ENCODE measurements at places on chromosomes 4 and X. TPM values are rescaled to one million over a fixed set of nuclear protein-coding genes. Genes with fewer than 3 reads are reported as not detected.

- no peaks in the 10 kb centered on the region for H3K4me1 ChIP-seq
- H3K4me3 ChIP-seq = no peak overlapping the region
- DNase-seq = no peak
- no peaks in the 10 kb centered on the region for H3K36me3 ChIP-seq
- H3K27ac ChIP-seq = no peak overlapping the region
Observed at GRCh38 chr4:80307183-80307735, 28.3 kb upstream of the CFAP299 start.

DNA sequence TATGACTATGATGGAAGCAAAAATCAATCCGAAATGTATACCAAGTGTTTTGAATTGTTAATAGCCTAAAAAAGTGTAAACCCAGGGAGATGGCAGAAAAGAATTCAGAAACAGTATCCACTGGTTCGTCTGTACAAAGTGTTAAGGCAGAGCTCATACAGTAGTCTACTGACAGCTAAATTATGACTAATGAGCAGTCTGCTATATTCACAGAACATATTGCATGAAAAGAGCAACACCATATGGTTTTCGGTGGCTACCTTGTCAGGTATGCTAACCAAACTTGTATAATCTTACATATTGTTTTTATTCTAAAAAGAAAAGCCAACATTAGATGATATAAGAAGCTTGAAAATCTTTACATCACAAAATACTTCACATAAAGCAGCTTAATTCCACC is 18.5 kb downstream of the EPHA5 start:
- no peak overlapping the region for H3K4me3 ChIP-seq
- H3K27me3 ChIP-seq = no peaks in the 10 kb centered on the region
- DNase-seq = no peak
- no peaks in the 10 kb centered on the region for H3K36me3 ChIP-seq

Gene STS
- 7.8 TPM for total RNA-seq

GRCh38 chr4:61532336-61533000 is 332.3 kb downstream of the ADGRL3 start:
- H3K27me3 ChIP-seq = no peaks in the 10 kb centered on the region
- DNase-seq = no peak
- no peak overlapping the region for H3K27ac ChIP-seq
- H3K4me3 ChIP-seq = peak overlapping the region; percentile 48
- H3K36me3 ChIP-seq = no peaks in the 10 kb centered on the region
- no peaks in the 10 kb centered on the region for H3K4me1 ChIP-seq

DNA sequence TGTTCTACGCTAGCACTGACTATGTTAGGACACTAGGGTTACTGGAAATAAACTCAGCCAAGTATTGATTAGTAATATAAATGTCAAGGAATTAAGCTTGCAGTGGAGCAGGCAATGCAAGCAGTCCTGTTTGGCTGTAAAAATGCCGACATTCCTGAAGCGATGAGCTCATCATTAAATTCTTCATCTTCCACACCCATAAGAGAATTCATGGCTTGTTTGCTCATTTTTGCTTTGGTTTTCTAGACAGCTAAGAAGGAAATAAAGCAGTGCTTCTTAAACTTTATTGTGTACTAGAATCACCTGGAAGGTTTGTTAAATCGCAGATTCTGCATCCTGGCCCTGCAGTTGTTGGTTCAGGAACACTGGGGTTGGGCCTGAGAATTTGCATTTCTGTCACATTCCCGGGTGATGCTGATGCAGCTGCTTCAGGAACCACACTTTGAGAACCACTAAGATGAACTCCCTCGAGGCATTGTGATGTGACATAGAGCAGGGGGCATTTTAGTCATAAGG is 17.8 kb downstream of the ANXA3 start:
- no peak for DNase-seq
- peaks cover 20% of the 10 kb centered on the region for H3K4me1 ChIP-seq
- peak overlapping the region; percentile 0 for H3K4me3 ChIP-seq
- H3K36me3 ChIP-seq = no peaks in the 10 kb centered on the region

- no peak overlapping the region for H3K27ac ChIP-seq
- H3K4me3 ChIP-seq = no peak overlapping the region
- no peak for DNase-seq
- no peaks in the 10 kb centered on the region for H3K27me3 ChIP-seq
Observed at GRCh38 chr4:70681704-70682103, 6.6 kb upstream of the UTP3 start.

Gene SERTM2
- not detected for total RNA-seq

GRCh38 chr4:150379454-150379853 is 202.5 kb upstream of the MAB21L2 start:
- H3K36me3 ChIP-seq = no peaks in the 10 kb centered on the region
- no peaks in the 10 kb centered on the region for H3K27me3 ChIP-seq
- no peaks in the 10 kb centered on the region for H3K4me1 ChIP-seq
- DNase-seq = no peak

Gene ESX1
- total RNA-seq = not detected

Gene ATP8A1
- total RNA-seq = 15.2 TPM

DNA sequence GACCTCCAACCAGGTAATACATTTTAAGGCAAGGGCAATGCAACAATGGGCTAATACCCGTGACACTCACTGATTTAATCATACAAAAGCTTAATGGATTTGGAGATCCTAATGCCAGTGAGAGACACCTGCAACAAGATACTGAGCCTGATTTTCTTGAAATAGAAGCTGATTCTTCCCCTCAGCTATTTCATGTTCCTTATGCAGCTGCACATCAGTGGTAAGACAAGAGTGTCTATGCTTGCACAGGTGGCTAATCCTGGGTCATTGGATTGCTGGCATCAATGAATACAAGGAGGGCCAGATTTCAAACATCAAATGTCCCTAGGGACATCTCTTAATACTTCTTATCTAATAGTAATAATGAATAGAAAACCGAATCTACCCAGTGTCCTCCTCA is 139.7 kb downstream of the PPARGC1A start:
- no peaks in the 10 kb centered on the region for H3K4me1 ChIP-seq
- no peaks in the 10 kb centered on the region for H3K36me3 ChIP-seq
- H3K27me3 ChIP-seq = no peaks in the 10 kb centered on the region

Gene ADRA2C
- total RNA-seq = 232 TPM

- H3K27me3 ChIP-seq = no peaks in the 10 kb centered on the region
- no peaks in the 10 kb centered on the region for H3K4me1 ChIP-seq
- H3K36me3 ChIP-seq = no peaks in the 10 kb centered on the region
- no peak for DNase-seq
- H3K27ac ChIP-seq = no peak overlapping the region
- H3K4me3 ChIP-seq = no peak overlapping the region
Observed at GRCh38 chr4:47715716-47716416, 122.0 kb downstream of the CORIN start.

DNA sequence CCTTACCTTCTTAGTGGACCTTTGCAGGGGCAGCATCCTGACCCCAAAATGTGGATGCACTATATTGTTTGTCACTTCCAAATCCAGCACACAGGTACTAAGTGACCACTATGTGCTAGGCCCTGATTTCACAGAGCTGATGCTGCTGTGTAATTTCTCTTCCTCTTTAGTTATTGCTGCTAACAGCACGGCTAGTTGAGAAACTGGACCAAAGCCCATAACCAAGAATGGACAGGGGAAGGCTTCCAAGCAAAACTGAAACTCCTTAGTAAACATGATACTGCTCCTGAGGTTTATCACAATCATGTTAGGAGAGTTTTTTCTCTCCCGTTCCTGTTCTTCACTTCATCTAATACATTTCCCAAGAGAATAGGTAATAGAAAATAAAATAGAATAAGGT is 172.9 kb upstream of the TTC29 start:
- no peaks in the 10 kb centered on the region for H3K36me3 ChIP-seq
- no peak overlapping the region for H3K27ac ChIP-seq
- no peaks in the 10 kb centered on the region for H3K27me3 ChIP-seq
- H3K4me3 ChIP-seq = no peak overlapping the region
- peaks cover 20% of the 10 kb centered on the region for H3K4me1 ChIP-seq

DNA sequence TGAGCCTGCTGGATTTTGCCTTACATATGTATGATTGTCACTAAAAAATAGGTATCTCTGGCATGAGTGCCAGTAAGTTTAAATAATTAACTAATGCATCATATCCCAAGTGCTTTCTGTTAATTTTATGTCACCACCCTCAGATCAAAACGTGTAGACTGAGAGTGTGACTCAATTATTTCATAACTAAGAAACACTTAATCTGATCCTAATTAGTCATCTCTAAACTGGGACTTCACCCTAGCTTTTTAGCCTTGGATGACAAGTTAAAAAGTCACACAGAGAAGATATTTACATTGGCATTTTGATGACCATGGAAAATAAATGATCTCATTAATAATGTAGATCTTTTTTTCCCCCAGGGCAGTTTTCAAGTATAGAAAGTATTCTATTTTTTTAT is 23.1 kb upstream of the SLC6A14 start:
- no peaks in the 10 kb centered on the region for H3K4me1 ChIP-seq
- H3K36me3 ChIP-seq = no peaks in the 10 kb centered on the region
- H3K27ac ChIP-seq = no peak overlapping the region
- H3K27me3 ChIP-seq = no peaks in the 10 kb centered on the region

Gene MAPK10
- total RNA-seq = 28.8 TPM

DNA sequence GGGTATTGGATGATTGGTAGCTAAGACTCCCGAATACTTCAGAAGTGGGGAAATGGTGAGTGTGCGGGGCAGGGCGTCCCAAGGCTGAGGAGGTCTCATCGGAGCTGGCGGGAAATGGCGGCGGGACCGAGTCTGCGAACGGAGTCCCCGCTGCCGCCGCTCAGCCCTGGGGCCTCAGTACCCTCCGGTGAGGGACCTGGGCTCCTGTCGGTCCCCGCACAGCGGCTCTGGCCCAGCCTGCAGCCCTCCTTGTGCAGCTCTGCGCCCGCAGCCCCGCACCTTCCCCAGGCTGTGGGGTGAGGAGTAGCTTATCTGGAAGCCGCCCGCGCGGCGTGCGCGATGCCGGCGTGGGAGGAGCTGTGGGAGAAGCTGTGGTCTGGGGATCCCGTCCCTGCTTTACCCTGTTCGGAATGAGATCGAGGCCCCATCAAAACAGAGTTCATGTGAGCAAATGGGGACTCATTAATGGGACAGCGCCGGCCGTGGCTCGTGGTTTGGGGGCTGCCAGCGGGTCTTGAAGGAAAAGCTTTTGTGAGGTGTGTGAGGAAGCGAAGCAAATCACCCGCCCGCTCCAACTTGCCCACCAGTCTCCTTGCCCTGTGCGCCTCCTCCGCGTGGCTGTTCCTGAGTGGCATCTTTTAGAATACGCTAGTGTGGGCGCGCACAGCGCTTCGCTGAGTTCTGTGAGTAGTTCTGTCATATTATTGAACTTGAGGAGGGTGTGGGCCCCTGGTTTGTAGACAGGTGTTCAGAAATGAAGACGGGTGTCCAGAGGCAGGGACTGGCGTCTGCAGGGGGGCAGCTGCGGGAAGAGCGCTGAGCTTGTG is 531 bp downstream of the ZNF141 start:
- H3K27me3 ChIP-seq = no peaks in the 10 kb centered on the region
- H3K4me1 ChIP-seq = peaks cover 21% of the 10 kb centered on the region

Gene AKAP4
- not detected for total RNA-seq

Gene GUCY1B1
- total RNA-seq = 34.1 TPM

Gene VAMP7
- total RNA-seq = 29.2 TPM

Gene NWD2
- not detected for total RNA-seq

DNA sequence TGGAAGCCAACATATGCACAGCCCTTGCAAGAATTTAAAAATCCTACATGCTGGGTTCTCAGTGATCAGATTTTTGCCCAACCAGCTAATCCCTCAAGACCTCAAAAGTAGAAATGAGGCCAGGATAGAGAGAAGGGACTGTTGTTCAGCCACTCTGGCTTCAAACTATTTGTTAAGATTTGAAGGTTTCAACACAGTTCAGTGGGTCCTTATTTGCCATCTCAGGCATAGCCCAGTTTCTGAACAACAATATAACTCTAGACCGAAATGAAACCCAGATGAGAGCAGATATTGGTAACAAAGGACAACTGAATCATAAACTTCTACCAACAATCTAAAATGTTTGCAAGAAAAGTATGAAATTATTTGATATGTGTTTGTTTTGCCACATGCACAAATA is 237.3 kb downstream of the NR3C2 start:
- no peaks in the 10 kb centered on the region for H3K27me3 ChIP-seq
- no peak overlapping the region for H3K27ac ChIP-seq
- no peak for DNase-seq
- no peaks in the 10 kb centered on the region for H3K4me1 ChIP-seq

DNA sequence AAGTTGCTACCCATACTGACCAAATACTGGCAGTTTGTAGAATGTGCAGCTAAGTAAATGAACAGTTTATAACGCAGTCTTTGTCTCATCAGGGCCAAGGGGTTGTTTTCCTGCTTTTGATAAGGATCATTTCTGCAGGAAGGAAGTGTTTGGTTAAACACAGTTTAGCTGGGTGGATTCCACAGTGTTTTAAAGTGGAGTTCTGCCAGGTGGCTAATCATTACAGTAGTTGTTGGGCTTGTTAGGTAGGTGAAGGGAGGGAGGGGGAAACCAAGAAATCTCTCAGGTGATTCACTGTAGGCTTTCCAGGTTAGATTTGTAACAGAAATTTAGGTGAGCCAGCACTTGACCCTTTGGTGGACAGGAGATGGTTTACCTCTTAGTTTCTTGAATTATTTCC is 58.1 kb downstream of the FNIP2 start:
- peak overlapping the region; percentile 34 for H3K27ac ChIP-seq
- H3K4me1 ChIP-seq = peaks cover 56% of the 10 kb centered on the region
- peaks cover 10% of the 10 kb centered on the region for H3K36me3 ChIP-seq
- H3K4me3 ChIP-seq = no peak overlapping the region
- H3K27me3 ChIP-seq = no peaks in the 10 kb centered on the region

- DNase-seq = no peak
- H3K4me1 ChIP-seq = peaks cover 11% of the 10 kb centered on the region
- no peaks in the 10 kb centered on the region for H3K27me3 ChIP-seq
- peak overlapping the region; percentile 58 for H3K27ac ChIP-seq
Observed at GRCh38 chr4:61373901-61374440, 173.8 kb downstream of the ADGRL3 start.

- peak overlapping the region; percentile 79 for H3K27ac ChIP-seq
- H3K36me3 ChIP-seq = peaks cover 5% of the 10 kb centered on the region
- H3K4me1 ChIP-seq = no peaks in the 10 kb centered on the region
Observed at GRCh38 chr4:15479089-15479912, 9.6 kb downstream of the CC2D2A start.

- H3K4me1 ChIP-seq = peaks cover 23% of the 10 kb centered on the region
- DNase-seq = no peak
- H3K36me3 ChIP-seq = no peaks in the 10 kb centered on the region
- H3K27me3 ChIP-seq = no peaks in the 10 kb centered on the region
Observed at GRCh38 chr4:95020521-95020920, 262.8 kb downstream of the BMPR1B start.

GRCh38 chr4:1400831-1401408 is 5.3 kb downstream of the NKX1-1 start:
- H3K27ac ChIP-seq = no peak overlapping the region
- peaks cover 20% of the 10 kb centered on the region for H3K27me3 ChIP-seq
- H3K4me3 ChIP-seq = no peak overlapping the region

DNA sequence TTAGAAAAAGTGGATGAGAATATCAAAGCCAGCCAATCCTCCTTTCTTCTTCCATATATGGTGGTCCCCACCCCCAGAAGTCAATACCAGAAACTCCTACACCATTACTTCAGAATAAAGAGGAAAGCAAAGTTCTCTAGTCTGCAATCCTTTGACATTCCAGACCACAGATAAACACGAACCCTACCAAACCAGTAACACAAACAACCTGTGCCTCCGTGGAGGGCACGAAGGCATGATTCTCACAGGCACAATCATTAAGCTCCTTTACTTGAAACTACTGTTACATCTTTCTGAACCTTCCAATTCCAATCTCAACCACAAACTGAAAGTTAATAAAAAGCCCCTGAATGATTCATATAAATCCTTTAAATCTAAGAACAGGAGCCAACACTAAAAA is 16.3 kb downstream of the MAML3 start:
- no peaks in the 10 kb centered on the region for H3K4me1 ChIP-seq
- DNase-seq = no peak
- H3K27me3 ChIP-seq = no peaks in the 10 kb centered on the region

Data from thoracic aorta (tissue), 2 donors.